Sciatic nerve (tissue), 2 donors: ENCODE measurements at places on chromosomes 6 and 20. TPM values are rescaled to one million over a fixed set of nuclear protein-coding genes. Genes with fewer than 3 reads are reported as not detected.

GRCh38 chr20:38604873-38605303, 3.3 kb downstream of the ARHGAP40 start:
- no peak for DNase-seq

GRCh38 chr20:40961176-40961575, 67.4 kb upstream of the TOP1 start:
- DNase-seq = no peak

APCDD1L gene
- total RNA-seq = 0.53 TPM

DNA sequence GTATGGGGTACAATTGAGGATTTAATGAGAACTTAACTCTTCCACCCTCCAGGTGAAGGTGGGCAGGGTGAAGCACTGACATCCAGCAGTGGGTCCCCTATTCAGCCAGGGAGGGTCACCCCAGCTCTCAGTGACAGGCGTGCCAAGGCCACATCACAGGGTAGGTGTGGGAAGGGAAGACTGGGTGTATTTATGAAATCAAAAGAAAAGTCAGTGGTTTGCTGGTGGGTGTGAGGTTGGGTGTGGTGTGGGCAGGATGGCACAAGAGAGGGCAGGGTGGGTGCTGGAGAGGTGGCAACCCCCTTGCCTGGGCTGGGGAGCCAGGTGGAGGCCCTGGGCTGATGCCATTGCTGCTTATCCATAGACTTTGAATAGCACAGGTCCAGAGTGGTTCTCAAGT, 16.6 kb downstream of the SYNDIG1 start:
- DNase-seq = no peak

GRCh38 chr20:36744764-36745191, 1.1 kb downstream of the NDRG3 start:
- no peak for DNase-seq

SPATS1 gene
- not detected for total RNA-seq

DNA sequence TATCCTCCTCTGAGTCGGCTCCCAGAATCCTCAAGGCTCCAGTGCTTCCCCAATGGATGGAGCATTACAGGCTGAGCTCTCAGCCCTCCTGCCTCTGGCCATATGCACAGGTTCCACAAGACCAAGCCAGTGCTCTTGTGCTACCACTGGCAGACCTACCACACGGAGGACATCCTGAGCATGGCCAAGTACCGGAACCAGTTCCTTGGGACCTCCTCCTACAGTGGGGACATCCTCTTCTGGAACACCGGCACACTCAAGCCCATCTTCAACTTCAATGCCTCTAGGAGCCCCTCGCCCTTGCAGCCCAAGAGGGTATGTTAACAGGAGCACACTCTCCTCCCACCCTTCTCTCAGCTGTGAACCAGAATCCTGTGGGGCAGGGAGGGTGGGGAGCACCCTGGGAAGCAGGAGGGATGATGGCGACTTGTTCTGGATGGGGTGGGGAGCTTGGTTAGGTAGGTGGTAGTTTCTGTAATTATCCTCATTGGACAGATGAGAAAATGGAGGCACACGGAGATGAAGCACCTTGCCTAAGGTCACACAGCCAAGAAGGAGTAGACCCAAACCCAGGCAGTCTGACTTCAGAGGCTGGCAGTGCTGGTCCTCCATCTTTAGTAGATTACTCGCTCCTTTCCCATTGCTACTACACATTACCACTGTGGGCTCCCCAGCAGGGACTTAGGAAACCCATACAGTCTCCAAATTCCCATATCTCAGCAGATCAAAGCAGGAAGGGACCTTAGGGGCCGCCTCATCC, 58.6 kb downstream of the EFCAB8 start:
- DNase-seq = peak; percentile 31

DNA sequence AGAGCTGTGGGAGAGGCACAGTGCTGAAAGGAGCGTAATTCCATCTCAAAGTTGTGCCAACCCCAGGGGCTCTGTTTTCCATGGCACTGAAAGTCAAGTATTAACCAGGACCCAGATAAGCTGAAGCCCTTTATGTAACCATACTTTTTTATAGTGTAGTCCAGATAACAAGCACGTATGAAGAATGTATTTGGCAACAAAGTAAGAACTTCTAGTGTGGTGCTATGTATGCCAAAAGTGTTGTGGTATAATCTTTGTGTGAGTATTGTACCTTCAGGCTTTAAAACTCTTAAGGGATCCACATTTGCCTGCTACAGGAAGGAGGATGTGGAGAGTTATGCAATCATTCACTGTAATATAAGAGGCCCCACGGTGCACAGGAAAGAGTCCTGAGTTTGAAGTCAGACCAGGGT, 129.4 kb downstream of the IBTK start:
- DNase-seq = no peak
